ENCODE measurements at places on chromosomes 7 and 10.

GRCh38 chr10:11012421-11013295 is 5.0 kb upstream of the CELF2 start:
- DNase-seq, result peak; percentile 77

DNA sequence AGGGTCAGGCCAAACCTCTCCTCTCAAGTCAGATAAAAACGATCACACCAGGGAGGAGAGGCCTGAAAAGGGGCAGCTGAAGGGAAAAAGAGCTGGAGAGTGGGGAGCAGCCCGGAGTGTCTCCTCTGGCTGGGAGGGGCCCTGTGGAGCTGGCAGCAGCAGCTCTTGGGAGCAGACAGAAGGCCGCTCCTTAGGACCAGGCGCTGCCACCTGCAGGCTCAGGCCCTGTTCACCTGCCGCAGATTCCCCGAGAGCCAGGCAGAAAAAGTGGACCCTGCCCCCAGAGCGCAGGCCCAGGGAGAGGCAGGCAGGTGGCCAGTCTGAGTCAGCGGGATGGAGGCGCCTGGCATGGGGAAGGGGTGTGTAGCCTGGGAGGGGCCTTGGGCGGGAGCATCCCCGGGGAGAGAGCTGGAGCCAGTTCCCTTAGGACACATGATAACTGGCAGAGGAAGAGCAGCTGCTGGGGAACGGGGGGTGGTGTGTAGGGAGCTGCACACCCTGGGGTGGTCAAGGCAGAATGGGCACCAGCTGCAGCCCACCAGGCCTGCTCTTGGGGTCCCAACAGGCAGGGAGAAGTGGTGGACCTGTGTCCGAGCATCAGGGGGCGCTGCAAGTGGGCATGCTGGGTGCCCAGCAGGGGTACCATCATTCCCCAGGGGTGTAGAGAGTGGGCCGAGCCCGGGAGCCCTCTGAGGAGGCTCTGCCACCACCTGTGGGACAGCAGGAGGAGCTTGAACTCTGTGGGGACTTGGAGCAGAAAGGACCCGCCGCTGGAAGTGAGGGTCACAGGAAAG is 177.2 kb upstream of the RHEB start:
- DNase-seq, result peak; percentile 72

GRCh38 chr7:101936611-101937231 is 119.3 kb downstream of the CUX1 start:
- peak; percentile 50 for DNase-seq

DNA sequence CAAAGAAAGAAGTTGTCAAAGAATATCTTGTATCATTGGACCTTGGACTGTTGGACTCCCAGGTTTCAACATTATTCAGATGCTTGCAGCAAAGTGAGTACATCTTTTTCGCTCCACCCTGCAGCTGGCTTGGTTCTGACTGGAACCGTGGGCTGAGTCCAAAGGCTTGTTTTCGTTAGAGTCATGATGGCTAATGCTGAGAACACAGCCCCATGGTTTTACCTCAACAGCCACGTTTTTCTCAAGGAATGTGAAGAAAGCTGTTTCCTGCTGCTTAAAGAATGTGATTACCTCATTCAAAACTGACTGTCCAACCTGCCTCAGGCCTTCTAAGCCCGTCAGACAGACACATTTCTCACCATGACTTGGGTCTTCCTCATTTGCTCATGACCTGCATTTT is 69.5 kb downstream of the STEAP1B start:
- DNase-seq, result no peak

DNA sequence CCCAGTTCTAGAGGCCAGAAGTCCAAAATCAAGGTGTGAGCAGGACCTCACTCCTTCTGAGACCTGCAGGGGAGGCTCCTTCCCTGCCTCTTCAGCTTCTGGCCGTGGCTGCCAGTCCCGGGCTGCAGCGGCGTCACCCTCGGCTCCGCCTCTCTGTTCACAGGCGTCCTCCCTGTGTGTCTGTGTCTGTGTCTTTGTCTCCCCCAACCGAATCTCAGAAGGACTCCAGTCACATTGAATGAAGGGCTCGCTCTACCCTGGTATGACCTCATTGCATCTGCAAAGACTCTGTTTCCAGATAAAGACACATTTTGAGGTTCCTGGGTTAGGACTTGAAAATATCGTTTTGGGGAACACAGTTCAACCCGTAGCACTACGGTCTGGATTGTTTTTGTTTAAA is 33.1 kb upstream of the GALNT11 start:
- peak; percentile 77 for DNase-seq

DNA sequence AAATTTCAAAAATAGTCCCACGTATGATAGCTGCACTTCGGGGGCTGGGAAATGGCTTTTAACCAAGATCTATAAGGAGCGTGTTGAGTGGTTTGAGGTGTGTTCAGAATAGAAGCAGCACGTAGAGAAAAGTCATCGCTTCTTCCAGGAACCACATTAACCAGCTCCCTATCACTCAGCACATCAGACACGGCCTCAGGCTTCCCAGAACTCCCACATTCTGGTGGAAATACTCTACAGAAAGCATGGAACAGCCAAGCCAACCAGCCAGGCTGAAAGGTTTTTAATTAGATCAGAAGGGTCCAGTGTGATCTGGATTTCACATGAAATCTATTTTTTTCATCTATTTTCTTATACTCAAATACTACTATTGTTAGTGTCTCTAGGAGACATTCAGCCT is 231.5 kb upstream of the NRP1 start:
- DNase-seq, result peak; percentile 9

DNA sequence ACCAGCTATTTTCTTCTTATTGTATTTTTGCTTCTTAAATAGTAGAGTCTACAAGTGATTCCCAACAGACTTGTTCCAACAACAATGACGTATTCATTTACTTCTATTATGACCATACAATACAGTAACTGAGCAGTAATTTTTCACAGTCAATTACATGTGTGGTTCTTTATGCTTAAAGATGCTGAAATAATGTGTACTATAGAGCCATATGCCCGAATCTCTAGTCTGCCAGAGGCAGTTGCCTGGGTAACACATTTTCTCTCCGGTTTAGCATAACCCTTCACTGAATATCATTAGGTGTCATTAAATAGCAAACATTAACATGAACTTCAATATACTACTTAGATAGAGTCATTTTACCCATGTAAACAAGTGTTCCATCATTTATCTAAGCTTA is 75.0 kb downstream of the SLC25A13 start:
- peak; percentile 77 for DNase-seq

DNA sequence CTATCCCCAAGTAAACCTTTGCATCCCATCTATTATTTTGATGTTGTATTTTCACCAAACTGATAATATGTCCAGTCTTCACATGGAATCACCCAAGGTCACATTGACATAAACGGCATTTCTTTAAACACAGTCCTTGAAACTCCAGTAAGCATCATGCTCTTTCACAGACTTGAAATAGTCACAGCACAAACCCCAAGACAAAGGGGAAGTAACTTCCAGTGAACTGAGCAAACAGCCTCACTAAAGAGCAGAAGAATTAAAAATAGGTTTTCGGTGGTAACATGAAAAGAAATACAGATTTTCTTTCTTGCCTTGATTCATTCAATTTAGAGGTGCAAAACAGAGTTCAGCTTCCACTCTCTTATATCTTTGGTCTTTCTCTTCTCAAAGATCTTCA is 253.7 kb downstream of the SFMBT2 start:
- DNase-seq, result no peak

- DNase-seq, result no peak
Observed at GRCh38 chr7:83015916-83016315, 146.8 kb downstream of the PCLO start.

- DNase-seq, result no peak
Observed at GRCh38 chr10:66910671-66911070, 15.2 kb upstream of the LRRTM3 start.

DNA sequence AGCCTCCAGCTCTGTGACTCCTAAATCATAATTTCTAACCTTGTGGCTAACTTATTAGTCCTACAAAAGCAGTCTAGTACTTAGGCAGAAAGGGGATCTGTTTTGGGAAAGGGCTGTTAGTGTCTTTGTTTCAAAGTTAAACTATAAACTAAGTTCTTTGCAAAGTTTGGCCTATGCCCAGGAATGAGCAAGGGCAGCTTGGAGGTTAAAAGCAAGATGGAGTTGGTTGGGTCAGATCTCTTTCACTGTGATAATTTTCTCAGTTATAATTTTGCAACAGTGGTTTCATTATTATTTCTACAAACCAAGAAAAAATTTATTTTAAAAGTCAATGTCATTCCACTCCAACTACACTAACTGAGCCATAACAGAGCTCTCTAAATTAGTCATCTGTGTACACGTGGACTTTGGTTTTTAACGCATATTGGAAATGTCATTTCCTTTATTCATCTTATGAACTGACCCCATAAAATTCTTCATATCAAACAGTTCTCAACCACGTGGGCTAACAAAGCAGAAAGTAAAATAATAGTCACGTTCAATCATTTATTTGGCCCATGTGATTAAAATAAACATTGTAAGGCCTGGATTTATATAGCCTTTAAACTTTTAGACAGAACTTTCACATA is 143.2 kb upstream of the C7orf33 start:
- DNase-seq, result no peak

DNA sequence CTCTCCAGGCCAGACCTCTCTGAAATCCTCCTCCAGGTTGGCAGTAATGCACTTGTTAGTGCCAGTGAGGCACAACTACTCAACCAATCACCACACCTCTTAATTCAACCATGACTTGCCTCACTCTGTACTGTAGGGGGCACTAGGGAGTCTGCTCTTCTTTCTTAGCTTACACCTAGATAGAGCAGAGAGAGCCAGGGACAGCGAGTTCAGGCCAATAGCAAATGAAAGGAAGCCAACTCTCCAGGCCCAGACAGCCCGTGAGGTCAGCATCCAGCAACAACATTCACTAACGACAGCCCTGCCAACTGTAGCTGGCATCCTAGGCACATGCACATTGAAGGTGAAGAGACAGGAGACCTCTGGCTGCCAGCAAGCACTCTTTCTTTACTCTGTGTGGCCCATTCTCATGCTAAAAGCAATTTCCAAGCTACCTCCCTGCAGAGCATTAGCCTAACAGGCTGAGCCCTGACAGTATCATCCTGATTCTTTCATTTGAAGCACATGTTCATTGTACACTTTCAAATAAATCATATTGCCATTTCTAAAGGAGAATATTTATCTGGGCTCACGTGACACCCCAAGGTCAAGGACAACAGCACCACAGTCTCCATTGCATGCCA is 136.3 kb downstream of the DPY19L1 start:
- no peak for DNase-seq

GRCh38 chr7:26328498-26329390 is 37.1 kb downstream of the SNX10 start:
- no peak for DNase-seq

DNA sequence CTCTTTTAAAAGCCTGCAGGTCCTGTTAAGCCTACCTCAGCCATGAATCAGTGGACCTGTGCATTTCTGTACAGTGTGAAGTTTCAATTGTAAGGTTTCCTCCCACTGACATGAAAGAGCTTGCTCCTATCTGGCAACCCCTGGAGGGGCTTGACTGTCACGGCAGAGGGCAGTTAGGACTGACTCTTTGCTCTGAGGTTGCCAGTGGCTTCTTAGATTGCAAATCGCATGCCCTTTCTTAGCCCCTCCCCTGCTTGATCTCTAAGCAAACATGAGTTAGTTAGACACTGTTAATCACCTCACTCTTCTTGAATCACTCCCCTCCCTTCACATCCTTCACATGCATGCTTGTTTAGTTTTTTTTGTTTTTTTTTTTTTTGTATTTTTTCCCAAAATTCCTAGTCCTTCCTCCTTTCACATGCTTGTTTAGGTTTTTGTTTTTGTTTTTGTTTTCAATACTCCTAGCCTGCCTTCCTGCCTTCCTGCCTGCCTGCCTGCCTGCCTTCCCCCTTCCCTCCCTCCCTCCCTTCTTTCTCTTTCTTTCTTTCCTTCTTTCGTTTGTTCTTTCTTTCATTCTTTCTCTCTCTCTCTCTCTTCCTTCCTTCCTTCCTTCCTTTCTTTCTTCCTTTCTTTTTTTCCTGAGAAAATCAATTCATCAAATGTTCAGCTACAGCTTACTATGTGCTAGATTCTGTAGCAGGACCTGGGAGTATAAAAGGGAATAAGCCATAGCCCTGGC is 6.0 kb upstream of the HIPK2 start:
- no peak for DNase-seq

DNA sequence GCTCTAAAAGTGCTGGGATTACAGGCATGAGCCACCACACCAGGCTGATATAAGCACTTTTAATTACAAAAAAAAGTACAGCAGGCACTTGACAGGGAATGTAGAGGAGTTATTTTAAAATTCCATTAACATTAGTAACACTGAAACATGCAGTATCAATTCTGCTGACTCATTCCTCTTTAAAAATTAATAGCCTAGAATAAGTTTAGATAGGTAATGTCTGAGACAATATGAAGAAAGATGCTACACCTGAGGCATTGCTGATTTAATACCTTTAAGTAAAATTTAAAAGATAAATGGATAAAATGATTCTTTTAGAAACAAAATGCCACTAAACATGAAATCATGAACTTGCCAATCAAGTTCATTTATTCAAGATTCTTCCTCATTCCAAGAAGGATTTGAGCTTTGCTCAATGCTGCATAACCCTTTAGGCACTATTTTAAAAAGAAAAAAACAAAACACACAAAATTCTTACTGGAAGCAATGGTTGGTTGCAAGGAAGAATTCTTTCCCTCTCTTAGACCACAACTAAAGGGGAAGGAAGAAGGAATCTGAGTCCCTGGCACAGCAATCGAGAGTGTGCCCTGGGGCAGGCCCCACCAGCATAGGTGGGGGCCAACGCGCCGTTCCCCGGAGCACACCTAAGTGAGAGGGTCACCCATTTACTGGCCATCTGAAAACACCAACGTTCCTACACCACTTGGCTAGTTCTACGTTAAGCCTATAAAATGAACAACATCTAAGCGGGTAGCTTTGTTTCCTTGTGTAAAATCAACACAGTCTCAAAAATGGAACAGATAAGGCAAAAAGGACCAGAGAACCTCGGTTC is 26.6 kb downstream of the ESYT2 start:
- DNase-seq, result no peak

GRCh38 chr10:120177330-120177729 is 279.7 kb upstream of the PLPP4 start:
- DNase-seq, result no peak

GRCh38 chr10:107160866-107161265 is 3.6 kb downstream of the SORCS1 start:
- no peak for DNase-seq

GRCh38 chr7:127154101-127154500 is 98.6 kb downstream of the GRM8 start:
- no peak for DNase-seq

- no peak for DNase-seq
Observed at GRCh38 chr10:103127241-103127640, 65.8 kb downstream of the NT5C2 start.

- peak; percentile 55 for DNase-seq
Observed at GRCh38 chr10:15571575-15571974, 148.1 kb downstream of the ITGA8 start.

DNA sequence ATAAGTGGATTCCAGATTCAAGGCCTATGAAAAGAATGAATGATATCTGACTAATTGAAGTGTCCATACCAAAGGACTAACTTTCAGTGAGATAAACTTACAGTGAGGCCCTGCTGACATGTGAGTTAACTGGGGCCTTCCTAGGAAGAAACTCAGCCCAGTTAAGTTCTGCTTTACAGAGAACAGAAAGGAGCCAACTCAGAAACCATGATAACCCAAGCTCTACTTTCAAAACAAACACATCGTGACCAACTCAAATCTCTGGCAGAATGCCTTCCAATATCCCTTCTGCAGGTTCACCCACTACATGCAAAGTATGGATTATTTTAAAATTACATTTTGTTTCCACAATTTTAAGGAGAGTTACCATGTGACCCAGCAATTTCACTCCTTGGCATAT is 75.8 kb upstream of the MRLN start:
- no peak for DNase-seq
